ENCODE measurements at places on chromosomes 2 and 18.

GRCh38 chr2:183038341-183039300, at the start of gene NCKAP1:
Gene NCKAP1, minus strand, starts transcription at chr2:183038457. Its CDS starts 358 bp downstream, at chr2:183038099.
- peak; percentile 63 for DNase-seq

- DNase-seq, result no peak
Observed at GRCh38 chr2:171824086-171824485, 70.0 kb downstream of the SLC25A12 start.

- DNase-seq, result no peak
Observed at GRCh38 chr2:55134316-55134706, 84.1 kb upstream of the RTN4 start.

DNA sequence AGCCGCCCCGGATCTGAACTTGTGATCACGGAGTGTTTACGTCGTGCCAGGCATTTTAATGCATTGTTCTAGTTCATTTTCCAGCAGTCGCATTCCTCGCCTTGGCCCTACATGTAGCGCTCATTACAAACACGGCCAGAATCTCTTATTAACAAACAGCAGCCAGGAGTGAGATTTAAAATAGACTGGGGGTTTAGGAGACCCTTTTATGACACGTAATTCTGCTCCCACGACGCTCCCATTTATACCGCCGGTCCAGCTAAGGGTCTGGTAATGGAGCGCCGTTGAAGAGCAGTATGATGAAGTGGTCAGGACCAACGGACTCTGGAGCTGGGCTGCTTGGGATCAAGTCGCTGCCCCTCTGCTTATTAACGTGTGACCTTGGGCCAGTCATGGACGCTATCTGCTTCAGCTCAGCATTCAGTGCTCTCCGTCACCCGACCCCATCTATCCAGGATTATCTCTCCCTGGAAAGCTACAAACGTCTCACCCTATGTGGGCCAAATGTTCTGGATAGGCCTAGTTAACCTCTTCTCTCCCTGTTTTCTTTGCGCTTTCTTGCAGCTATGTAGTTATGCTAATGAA, 745 bp downstream of the MSH2 start:
- no peak for DNase-seq

- DNase-seq, result no peak
Observed at GRCh38 chr2:191349990-191350389, 104.8 kb downstream of the MYO1B start.

DNA sequence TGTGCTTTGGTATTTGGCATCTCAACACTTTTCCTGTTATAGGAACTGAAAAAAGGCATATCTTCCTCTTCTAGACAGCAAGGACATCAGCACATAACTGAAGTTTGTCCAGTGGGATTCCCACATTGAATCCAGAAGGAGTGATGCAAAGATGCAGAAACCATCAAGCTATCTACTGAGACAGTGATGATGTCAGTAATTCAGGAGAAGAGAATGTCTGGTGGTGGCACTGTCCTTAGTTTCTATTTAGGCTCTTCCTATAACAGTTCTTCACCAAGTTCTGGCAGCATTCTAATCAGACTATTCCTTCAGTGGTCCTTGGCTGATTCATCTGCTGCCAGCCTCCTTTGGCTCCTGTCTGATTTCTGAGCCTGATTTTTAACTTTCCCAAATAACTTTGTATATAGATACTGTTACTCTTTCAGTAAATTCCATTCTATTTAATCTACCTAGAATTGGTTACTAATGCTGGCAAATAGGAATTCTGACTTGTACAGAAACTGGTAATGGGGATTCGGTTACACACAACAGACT, 56.6 kb upstream of the AGPS start:
- DNase-seq, result no peak

GRCh38 chr2:43083710-43084698, 142.4 kb downstream of the ZFP36L2 start:
- DNase-seq, result no peak

GRCh38 chr2:99569386-99569785, 79.6 kb upstream of the REV1 start:
- DNase-seq, result no peak

- DNase-seq, result no peak
Observed at GRCh38 chr2:67412424-67412823, 15.3 kb downstream of the ETAA1 start.

GRCh38 chr2:68878753-68879152, 7.6 kb upstream of the BMP10 start:
- DNase-seq, result no peak

- DNase-seq, result no peak
Observed at GRCh38 chr18:23268641-23269040, 133.4 kb downstream of the CABLES1 start.

DNA sequence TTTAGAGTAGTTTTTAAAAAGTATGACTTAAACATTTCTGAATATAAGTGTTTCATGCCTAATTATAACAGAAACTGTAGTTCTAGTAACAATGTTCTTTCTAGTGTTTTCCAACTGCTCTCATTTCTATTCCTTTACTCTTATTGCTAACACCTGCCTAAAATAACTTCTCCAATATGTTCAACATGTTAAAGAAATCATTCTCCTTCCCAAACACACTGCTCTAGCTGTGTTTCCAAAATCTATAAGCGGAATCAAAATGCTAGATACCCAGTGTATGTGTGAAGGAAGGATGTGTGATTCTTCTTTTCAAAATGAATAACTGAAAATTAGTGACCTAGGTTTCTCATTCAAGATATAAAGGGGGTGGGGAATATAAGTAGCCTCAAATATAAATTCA, 89.1 kb downstream of the ATAD2B start:
- DNase-seq, result no peak

DNA sequence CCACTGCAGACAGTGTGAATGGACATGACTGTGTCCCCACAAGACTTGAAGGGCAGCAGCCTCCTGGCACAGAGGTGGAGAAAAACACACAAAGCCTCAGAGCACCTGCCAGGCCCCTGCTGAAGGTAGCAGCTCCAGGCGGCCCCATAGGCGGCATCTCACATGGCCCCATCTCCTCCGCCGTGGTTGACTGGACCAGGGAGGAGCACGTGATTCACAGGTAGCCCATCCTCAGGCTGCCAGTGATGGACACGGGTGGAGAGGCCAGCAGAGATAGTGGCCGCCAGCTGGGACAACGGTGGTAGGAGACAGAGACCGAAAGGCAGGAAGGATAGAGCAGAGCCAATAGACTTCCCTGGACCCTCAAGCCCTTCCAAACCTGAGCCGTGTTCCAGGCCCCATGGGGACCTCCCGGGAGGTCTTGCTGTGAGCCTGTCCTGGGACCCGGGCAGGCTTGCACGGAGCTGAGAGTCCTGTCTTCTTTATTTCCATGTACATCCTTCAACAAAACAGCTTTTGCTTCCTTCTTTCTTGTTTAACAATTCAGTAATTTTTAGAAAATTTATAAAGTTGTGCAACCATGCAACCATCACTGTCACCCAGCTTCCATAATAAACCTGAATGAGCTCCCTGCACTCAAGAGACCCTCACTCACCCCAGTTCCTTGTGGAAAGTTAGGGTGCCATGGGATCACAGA, 26.9 kb downstream of the GPR55 start:
- no peak for DNase-seq

GRCh38 chr2:221447310-221447709, 124.8 kb downstream of the EPHA4 start:
- DNase-seq, result no peak

DNA sequence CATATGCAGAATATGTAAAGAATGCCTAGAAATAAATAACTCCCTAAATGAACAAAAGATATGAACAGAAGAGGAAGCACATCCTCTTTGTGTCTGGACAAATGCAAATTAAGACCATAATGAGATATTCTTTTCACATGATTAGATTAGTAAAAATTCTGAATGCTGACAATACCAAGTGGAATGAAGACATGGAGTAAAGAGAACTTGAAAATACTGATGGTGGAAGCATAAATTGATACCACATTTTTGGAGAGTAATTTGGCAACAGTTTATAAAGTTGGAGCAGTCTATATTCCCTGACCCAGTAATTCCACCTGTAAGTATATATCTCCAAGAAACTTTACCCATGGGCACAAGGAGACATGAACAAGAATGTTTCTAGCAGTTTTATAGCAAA, 130.0 kb downstream of the CAPN13 start:
- no peak for DNase-seq

GRCh38 chr2:222819722-222820333, 41.0 kb upstream of the ACSL3 start:
- no peak for DNase-seq

DNA sequence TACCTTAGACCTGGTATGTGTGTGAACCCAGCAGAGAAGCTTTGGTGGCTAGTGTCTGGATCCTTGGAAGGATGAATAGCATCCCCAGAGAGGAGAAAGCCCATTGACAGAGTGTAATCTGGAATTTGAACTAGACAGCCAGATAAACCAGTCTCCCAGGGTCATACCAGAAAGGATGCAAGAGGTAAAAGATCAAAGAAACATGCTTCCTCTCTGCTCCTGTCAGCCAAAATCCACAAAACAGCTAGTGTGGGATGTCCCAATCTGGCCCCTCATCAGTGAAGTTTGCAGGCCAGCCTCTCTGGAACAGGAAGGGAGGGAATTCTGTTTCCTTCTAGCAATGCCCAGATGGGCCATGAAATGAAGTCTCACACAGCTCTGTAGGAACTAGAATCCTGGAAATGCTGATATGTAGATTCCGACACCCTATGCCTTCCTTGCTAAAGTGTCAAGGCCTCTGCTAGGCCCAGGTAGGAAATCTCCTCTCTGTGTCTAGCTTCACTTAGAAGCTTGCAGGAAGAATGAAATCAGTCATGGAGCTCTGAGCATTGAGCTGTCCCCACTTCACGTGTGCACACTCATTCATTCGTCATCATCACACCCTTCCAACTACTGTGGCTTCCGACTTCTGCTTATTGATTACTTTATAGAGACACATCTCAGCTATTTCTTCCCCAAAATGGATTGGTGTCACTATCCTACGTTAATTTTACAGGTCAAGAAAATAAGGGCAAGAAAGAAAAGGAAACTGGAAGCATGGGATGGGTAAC, 38.0 kb downstream of the EVA1A start:
- no peak for DNase-seq

DNA sequence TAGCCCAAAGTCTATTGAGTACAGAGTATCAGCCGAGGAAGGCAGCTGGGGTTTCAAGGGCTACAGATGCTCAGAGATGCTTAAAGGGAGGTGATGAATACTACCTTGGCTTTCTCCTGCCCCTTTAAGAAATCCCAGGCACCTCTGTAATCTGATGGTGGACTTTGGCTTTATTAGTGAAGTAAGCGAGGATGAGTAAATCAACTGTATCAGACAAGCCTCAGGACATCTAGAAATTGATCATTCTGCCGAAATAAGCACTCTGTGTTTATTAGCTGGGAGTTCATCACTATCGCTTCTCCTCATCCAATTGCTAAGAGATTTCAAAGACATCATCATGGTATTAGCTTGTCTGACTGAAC, 344.4 kb downstream of the SETBP1 start:
- DNase-seq, result no peak

GRCh38 chr2:238669046-238669445, 178.8 kb upstream of the TWIST2 start:
- no peak for DNase-seq

DNA sequence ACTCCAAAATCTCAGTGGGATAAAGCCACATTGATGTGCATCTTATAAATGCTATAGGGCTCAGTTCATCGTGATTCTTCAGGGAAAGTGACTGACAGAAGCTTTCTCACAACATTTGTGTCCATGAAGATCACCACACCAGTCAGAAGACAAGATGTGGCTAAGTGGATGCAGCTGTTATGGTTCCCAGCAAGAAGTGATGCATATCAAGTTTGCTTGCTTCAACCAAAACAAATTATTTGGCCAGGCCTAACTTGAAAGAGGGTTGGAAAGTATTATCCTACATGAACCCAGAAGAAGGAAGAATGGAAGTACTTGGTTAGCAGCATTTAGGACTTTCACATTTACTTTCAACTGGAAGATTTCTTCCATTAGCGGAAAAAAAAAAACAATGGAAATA, 210.0 kb upstream of the ACVR2A start:
- DNase-seq, result no peak

DNA sequence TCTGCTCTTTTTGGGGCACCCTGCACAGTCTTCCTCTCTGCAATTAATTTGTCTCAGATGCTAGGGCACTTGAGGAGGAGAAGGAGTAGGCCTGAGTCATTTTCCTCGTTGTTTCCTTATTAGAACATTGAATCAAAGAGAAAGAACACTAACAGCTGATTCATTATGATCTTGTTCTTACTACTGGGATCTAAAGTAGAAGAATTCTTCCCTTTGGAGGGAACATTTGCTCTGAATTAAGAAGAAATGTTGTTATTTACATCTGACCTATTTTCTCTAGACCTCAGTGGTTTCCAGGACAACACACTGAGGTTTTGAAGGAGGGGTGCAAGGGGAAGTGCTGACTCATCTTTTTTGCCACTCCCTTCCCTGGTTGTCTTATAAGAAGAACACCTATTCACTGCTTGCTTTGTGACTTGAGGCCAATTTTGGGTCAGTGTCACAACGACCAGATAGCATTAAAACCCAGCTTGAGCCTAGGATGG, 24.3 kb upstream of the STAT1 start:
- DNase-seq, result no peak

- DNase-seq, result no peak
Observed at GRCh38 chr2:73359915-73360697, 25.5 kb upstream of the ALMS1 start.

- no peak for DNase-seq
Observed at GRCh38 chr18:40094441-40094840, 1860.6 kb upstream of the PIK3C3 start.

DNA sequence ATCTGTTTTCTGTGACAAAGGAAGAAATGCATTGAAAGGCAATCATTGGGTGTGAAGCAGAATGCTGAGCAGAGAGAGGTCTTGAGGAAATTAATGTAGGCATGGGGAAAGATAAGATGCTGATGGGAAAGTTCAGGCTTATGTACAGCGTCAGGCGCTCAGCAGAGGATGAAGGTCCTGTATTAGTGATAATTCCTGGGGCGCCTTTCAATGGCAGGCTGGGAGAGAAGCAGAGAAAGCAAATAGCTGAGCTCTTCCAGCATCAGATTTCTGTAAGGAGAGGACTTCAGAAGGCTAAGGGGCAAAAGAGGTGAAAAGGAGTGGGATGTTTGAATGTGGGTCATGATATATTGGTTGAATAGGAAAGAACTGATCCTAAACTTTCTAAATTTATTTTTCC, 129.8 kb downstream of the HNMT start:
- no peak for DNase-seq

GRCh38 chr2:114745700-114746099, 303.3 kb downstream of the DPP10 start:
- DNase-seq, result no peak

- no peak for DNase-seq
Observed at GRCh38 chr18:13279181-13280069, 60.9 kb downstream of the LDLRAD4 start.

Measured in stimulated activated CD4-positive, alpha-beta T cell treated with anti-CD3 and anti-CD28 coated beads, TNF-alpha, amount 100 ng/mL, for 1 hour (primary cell).